ENCODE measurements at places on chromosomes 4 and X.

GRCh38 chrX:19624739-19625138, 109.4 kb upstream of the MAP3K15 start:
- no peak for DNase-seq

DNA sequence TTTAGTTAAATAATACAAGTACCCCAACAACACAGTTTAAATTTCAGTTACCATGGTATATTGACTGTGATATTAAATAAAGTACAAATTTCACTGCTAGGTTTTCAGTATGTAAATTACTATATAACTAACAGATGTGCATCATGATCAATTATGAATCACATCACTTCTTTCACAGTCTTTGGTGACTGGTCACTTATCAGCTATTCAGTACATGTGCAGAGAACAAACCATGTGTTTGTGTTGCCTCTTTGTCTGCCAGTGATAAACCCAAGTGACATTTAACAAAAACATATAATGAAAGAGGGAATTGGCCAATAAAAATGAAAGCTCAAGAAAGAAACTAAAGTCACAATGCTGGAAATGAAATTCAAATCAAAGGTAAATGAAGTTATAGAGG, 249.3 kb downstream of the CHIC1 start:
- no peak for DNase-seq

GRCh38 chr4:174215057-174215456, 68.4 kb downstream of the FBXO8 start:
- no peak for DNase-seq

GRCh38 chr4:53267026-53267425, 98.8 kb downstream of the SCFD2 start:
- DNase-seq: no peak

GRCh38 chr4:109079201-109079600, 223.3 kb downstream of the COL25A1 start:
- no peak for DNase-seq

- DNase-seq: no peak
Observed at GRCh38 chr4:157988641-157989040, 184.2 kb downstream of the GASK1B start.

- DNase-seq: no peak
Observed at GRCh38 chr4:108029731-108030130, 40.0 kb downstream of the HADH start.

- no peak for DNase-seq
Observed at GRCh38 chr4:184165291-184165690, 52.4 kb downstream of the ENPP6 start.

GRCh38 chr4:117550085-117550484, 464.7 kb upstream of the TRAM1L1 start:
- DNase-seq: no peak

Measured in CD4-positive, alpha-beta T cell treated with Interleukin-10 for 1 hour (primary cell).